Spinal cord (tissue), 10 donors: ENCODE measurements at places on chromosomes 16 and 17. TPM values are rescaled to one million over a fixed set of nuclear protein-coding genes. Genes with fewer than 3 reads are reported as not detected.
A peak's percentile ranks its signal among the peaks of the same experiment; 100 is the strongest.

DNA sequence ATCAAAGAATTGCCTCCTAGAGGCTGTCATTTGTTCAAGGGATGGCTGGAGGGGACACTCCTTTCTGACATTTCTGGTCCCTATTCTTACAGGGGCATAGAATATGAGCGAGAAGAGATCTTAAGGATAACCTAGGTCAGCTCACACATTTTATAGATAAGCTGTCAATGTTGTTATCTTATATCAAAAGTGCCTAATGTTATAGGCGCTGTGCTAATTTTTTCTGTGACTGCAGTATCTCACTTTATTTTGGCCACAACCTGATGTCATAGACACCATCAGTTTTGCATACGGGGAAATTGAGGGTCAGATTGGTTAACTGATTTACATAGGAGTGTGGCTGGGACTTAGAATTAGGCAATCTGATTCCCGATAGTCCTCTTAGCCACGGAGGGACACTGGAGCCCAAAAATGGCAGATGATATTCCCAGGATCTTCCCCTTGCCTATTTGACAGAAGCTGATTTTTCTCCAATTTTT lies 1.2 kb downstream of the CPD start:
- DNase-seq: no peak

DNA sequence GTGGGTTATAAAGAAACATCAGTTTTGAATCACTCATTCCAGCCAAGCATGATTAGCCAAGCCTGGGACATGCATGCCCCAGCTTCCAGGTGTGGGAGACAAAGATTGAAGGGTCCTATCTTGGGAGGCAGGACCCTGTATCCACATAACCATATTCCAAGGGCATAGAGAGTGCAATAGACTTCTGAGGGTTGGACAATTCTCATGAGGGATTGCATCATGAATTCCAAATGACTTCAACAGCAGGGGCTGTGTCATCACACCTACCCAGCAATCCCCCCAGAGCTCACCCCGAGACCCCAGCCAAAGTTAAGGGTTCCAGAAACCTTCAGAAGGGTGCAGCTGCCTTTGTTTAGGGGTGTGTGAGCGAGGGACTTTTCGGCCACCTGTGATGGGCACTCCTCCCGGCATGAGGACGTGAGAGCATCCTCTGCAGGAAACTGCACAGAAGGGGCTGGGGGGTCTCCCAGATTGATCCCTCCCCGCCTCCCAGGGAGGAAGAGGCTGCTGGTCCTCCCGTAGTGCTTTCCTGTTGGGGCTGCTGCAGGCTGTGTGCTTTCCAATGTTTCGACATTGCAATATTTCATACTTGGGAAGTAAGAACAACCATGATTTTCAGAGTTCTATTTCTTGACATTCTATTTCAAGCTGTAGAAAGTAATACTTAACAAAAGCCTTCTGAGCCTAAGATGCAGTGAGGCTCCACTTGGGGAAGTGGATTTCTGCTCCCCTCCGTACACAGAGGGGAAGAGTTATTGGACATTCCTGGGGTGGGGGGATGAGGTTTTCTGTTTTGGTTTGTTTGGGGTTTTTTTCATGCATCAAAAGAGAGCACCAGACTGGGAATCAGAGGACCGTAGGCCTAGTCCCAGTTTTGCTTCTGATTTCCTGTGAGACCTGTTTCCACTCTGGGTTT lies 13.3 kb upstream of the PITPNM3 start:
- DNase-seq: no peak

- no peak for DNase-seq
Measured at GRCh38 chr17:39772415-39772814, 34.7 kb downstream of the GRB7 start.

GRCh38 chr16:15404792-15405191 lies 9.2 kb downstream of the MPV17L start:
- DNase-seq: no peak

- DNase-seq: no peak
Measured at GRCh38 chr17:63337579-63337978, 108.5 kb downstream of the CYB561 start.

DNA sequence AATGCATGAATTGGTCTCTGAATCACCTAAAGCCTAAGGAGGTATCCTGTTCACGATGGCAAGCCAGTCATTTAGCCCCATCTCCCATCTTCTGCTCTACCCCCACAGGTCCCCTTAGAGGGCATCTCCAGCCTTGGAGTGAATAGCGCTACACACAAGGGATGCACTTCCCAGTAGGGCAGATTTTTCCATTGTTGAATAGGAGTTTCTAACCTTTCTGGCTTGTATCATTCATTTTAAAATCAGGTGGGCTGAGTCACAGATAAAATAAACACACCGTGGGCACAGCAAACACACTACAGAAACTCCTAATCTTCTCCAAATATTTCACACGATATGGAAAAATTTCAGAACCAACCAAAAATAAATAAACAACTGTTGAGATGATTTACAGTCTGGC lies 201.2 kb upstream of the NOG start:
- no peak for DNase-seq

DNA sequence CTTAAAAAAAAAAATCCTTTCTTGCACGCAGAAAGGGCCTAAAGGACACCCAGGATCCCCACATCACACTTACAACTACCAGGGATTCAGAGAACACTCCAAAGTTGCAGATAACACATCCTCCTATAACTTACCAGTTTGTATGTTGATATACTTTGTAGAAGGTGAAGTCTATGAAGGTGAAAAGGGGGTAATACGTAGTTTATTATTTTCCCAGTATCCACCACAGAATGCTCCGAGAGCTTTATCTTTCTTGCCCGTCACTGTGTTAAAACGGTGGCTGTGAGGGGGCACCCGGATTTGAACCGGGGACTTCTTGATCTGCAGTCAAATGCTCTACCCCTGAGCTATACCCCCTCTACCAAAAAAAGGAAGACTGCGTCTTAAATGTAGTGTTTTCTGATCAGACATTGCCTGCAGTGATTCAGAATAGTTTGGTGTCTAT lies 7.9 kb upstream of the RPL23 start:
- peak; percentile 42 for DNase-seq

- no peak for DNase-seq
Measured at GRCh38 chr17:77178563-77178962, 37.8 kb downstream of the SEC14L1 start.

- DNase-seq: no peak
Measured at GRCh38 chr16:80230328-80231120, 310.3 kb upstream of the DYNLRB2 start.

- no peak for DNase-seq
Measured at GRCh38 chr17:7184647-7185046, 5.5 kb upstream of the ASGR1 start.

DNA sequence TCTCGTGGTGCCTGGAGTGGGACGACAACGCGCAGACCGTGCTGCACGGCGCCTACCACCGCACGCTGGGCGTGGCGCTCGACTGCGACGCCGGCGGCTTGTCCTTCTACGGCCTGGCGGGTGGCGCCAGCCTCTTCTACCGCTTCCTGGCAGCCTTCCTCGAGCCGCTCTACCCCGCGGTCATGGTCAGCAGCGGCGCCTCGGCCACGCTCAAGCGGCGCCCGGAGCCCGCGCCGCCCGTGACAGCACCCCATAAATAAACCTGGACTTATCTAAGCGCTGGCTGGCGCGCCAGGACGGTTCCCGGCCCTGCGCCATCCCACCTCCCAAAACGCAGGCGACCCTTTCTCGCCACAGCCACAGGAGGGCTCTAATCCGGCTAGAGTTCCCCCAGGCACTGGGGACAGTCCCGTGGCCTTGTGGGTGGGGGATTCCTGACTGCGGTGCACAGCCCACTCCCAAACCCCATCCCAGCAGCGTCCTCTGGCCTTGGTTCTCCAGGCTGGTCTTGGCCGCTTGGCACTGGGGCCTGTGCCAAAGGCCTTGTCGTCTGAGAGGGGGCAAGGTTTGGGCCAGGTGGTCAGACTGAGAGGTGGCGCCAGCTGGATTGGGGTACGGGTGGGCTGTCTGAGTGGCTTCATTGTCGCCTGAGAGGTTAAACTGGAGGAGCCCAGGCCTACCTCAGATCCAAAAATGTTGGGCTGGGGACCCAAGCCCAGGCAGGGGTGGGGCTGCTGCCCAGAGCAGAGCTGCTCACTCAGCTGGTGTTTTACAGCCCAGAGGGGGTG lies 10.1 kb upstream of the SLC16A5 start:
- no peak for DNase-seq

- no peak for DNase-seq
Measured at GRCh38 chr17:7023576-7024401, 939 bp downstream of the BCL6B start.

DNA sequence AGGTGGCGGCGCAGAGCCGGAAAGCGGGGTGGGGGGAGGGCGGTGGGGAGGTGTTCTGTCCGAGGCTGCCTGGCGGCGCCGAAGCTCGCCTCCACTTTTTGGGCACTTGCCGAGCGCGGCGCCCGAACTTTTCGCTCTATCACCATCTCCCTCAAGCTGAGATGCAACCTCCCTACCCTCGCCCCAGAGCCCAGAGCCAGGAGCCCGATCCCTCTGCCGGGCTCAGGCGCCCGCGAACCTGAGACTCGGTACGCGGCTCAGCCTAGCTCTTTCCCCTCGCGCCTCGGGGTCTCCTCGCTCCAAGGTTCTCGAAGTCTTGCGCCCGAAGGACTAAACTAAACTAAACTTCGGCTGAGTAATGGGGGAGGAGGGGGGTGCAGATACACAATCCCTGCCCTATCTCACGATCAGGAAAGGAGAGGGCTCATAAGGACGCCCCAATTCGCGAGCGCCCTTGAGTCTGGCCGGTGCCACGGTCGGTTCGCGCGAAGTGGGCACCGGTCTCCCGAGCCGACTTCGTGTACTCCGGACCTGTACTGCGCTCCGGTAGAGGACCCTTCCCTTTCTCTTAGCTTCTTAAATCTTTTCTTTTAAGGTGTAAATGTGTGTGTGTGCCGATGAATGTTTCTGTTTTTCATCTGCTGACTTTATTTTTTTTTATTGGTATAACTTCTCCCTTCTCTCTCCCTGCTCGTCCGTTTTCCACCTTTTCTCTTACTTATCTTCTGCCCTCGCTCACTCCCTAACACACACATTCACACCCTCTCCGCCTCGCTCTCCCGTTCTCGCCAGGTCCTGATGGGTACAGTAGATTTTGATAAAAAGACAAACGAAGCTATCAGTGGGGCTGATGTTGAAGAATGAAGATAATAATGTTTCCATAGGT lies 1.9 kb upstream of the SALL1 start:
- DNase-seq: no peak

- DNase-seq: no peak
Measured at GRCh38 chr17:79644617-79645016, 33.8 kb upstream of the RBFOX3 start.

GRCh38 chr17:28384281-28385036 lies 13.0 kb downstream of the SARM1 start:
- no peak for DNase-seq

GRCh38 chr16:83698964-83699363 lies 108.8 kb upstream of the HSBP1 start:
- no peak for DNase-seq

DNA sequence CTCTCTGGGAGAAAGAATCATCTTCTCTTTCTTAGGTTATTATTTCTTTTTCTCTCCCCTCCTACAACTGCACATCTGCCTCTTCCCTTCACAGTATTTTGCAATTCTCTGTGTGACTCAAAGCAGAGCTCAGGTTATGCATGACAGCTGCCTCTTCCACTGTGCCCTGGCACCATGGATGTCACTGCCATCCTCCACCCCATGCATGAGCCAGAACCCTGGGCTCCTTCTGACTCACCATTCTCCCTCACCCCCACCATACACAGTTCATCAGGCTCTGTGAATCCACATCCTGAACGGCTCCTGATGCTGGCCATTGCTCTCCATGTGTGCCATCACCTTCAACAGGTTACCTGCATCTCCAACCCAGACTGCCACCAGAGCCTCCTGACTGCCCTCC lies 23.9 kb downstream of the CA10 start:
- no peak for DNase-seq

GRCh38 chr16:53960954-53961616 lies 257.1 kb downstream of the FTO start:
- no peak for DNase-seq

DNA sequence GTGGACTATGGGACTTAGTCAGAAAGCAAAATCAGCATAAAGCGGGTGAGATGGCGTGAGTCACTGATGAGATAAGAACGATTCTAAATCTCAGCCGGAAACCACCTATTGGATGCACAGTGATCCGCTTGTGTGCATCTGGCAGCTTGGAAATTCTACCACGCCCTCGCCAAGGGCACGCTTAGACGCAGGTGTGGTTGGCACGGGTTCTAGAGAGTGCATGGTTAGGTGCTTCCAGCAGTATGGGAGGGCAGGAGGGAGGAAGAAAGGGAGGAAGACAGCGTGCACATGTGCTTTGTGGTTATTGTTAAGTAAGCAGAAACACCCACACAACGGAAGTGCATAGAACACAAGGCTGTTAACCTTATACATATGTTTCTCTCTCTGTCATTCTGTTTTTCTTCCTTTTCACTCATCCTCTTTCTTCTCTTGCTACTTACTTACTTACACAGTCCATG lies 374.0 kb upstream of the ASIC2 start:
- DNase-seq: no peak

GRCh38 chr17:65797101-65797500 lies 235.7 kb upstream of the AXIN2 start:
- no peak for DNase-seq

DNA sequence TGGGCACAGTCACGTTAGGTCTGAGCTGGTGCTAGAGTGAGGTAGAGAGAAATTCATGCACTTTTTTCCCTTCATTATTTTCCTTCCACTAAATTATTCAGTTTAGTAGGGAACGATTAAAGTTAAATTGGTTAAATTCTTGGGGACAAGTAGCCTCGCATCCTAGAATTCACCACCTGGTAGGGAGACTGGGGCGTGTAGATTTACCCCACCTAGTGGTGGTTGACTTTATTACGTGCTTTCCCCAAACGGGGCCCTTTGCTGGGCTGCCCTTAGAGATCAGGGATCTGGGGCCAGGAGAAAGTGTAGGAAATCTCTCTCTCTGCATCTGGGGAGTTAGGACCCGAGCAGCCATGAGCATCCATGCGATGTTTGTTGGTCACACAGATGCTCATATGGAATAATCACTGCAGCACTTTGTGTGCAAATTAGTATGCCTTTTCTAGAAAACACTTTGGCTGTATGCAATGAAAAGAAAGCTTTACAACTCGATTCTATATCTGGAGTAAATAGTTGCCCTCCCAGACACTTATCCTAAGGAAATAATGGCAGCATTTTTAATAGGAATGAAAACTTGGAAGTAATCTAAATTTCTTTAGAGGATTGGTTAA lies 107.0 kb downstream of the PLCG2 start:
- DNase-seq: no peak

- no peak for DNase-seq
Measured at GRCh38 chr17:8898126-8898525, 30.7 kb upstream of the PIK3R6 start.

- DNase-seq: peak; percentile 58
Measured at GRCh38 chr17:8375738-8376259, 705 bp downstream of the KRABD2 start.

- no peak for DNase-seq
Measured at GRCh38 chr16:13120091-13120490, 218.7 kb downstream of the SHISA9 start.

GRCh38 chr16:546909-547770 lies 13.1 kb upstream of the PRR35 start:
- DNase-seq: no peak

Gene CES1
- total RNA-seq: 5.9 TPM

Gene MT1G
- 1.9 TPM for total RNA-seq

Gene APOBR
- total RNA-seq: 0.17 TPM

Gene SLC38A8
- total RNA-seq: 1.4 TPM

Gene DNAAF1
- 20.1 TPM for total RNA-seq

Gene ACSM3
- 1.7 TPM for total RNA-seq

Gene SALL1
- total RNA-seq: 25.0 TPM

Gene C17orf107
- total RNA-seq: 1.9 TPM

Gene CCL14
- total RNA-seq: 1.7 TPM
